Keratinocyte (primary cell): ENCODE measurements at places on chromosomes 11 and 22. TPM values are rescaled to one million over a fixed set of nuclear protein-coding genes. Genes with fewer than 3 reads are reported as not detected.

Gene GRM5
- not detected in 3 replicates for polyA plus RNA-seq

DNA sequence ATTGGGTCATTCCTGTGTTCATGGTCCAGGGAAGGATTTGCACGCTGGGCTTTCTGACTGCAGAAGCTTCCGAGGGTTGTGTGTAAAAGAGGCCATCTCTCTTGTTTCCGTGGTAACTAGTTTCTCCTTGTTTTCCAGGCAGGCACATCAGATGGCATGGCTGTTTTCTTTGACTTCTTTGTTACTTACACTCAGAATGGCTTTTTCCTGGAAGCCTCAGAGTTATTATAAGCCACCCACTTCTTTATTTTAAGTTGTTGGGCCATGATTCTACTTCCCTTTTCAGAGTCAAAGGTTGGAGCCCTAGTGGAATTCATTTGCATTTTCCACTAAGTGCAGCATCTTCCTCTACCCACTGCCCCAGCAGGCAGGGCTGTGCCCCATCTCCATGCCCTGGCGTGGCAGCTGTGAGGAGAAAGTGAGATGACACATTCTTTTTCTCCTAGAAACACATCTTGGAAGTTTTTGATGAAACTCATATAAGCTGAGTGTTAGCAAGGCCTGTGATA, 94.9 kb downstream of the PRR5L start:
- no peaks in the 10 kb centered on the region for H3K27me3 ChIP-seq
- no peak for DNase-seq
- no peak overlapping the region for H3K4me3 ChIP-seq
- peaks cover 9% of the 10 kb centered on the region for H3K36me3 ChIP-seq

Gene FGF4
- not detected in 3 replicates for polyA plus RNA-seq

GRCh38 chr11:133956650-133957633, at the start of gene IGSF9B:
Gene IGSF9B (minus strand): TSS chr11:133956968. CDS start chr11:133956754, 214 bp downstream.
- no peak for DNase-seq
- H3K27ac ChIP-seq, result no peak within 1 kb of the TSS
- H3K4me1 ChIP-seq, result peaks cover 5% of the 10 kb centered on the region
- peaks cover 43% of the 10 kb centered on the region for H3K27me3 ChIP-seq
- peak within 1 kb of the TSS; percentile 66 for H3K4me3 ChIP-seq
- no peaks in the 10 kb centered on the region for H3K36me3 ChIP-seq

Gene DTX4
- 1.6 to 2.0 TPM (median 1.9 TPM) in 3 replicates for polyA plus RNA-seq

Gene PYGM
- 0.05 to 0.14 TPM in 2 of 3 replicates, not detected in the other for polyA plus RNA-seq

GRCh38 chr11:57276169-57276970, 39.3 kb upstream of the APLNR start:
- DNase-seq, result no peak
- H3K27ac ChIP-seq, result no peak overlapping the region
- peaks cover 40% of the 10 kb centered on the region for H3K4me1 ChIP-seq
- H3K36me3 ChIP-seq, result no peaks in the 10 kb centered on the region
- H3K4me3 ChIP-seq, result no peak overlapping the region

GRCh38 chr11:12099132-12099873, 11.1 kb upstream of the MICAL2 start:
- H3K27me3 ChIP-seq, result no peaks in the 10 kb centered on the region
- H3K36me3 ChIP-seq, result no peaks in the 10 kb centered on the region
- no peak for DNase-seq
- peaks cover 32% of the 10 kb centered on the region for H3K4me1 ChIP-seq

DNA sequence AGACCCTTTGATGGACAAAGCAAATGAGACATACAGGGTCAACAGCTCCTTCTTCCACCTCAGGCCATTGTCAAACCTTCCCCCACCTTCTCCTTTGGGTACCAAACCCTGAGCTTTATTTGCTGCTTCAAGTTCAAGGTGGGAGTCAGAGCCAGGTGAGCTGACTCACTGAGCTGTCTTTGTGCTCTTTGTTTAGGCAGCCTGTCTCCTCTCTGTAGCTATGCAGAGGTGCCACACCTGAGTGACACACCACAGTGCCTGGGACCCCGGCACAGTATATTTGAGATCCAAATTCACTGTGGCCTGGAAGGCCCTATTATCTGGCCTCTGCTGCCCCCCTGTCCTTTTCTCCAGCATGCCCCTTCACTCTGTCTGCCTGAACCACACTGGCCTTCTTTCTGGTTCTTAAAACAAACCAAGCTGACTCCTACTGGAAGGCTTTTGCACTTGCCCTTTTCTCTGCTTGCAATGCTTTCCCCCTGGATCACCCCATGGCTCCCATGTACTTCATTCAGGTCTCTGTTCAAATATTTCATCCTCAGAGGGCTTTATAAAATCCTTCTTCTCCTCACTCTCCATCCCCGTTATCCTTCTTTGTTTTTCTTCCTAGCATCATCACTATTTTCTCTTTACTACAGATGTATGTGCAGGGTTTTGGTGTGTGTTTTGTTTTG, 16.1 kb downstream of the LMO2 start:
- peaks cover 13% of the 10 kb centered on the region for H3K27me3 ChIP-seq
- H3K4me3 ChIP-seq, result no peak overlapping the region
- H3K4me1 ChIP-seq, result no peaks in the 10 kb centered on the region
- H3K36me3 ChIP-seq, result no peaks in the 10 kb centered on the region

DNA sequence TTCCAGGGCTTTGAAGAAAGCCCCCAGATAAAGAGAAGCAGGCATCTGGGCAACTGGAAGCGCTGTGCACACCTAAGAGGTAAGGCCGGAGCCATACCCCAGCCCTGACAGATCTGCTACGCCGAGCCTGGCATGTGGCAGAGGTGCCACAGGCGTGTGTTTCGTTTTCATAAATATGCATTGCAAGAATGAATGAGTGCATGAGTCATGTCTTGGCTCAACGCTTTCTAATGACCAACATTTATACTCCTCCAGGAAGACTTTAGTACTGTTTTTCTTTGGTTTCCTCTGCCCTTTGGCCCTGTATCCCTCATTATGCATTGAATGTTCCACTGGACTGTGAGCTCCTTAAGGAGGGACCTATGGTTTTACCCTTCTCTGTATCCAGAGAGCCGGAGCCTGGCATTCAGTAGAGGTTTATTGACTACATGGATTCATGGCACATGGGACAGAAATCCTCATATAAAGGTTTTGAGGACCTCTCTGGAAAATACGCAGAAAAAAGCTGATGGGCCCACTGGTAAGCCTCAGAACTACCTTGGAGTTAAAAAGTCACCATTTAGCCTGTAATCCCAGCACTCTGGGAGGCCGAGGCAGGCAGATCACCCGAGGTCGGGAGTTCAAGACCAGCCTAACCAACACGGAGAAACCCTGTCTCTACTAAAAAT, 38.9 kb upstream of the CSNK2A3 start:
- H3K4me1 ChIP-seq, result peaks cover 16% of the 10 kb centered on the region
- H3K27me3 ChIP-seq, result no peaks in the 10 kb centered on the region
- no peaks in the 10 kb centered on the region for H3K36me3 ChIP-seq
- H3K27ac ChIP-seq, result no peak overlapping the region

- H3K27me3 ChIP-seq, result no peaks in the 10 kb centered on the region
- peaks cover 40% of the 10 kb centered on the region for H3K36me3 ChIP-seq
- no peaks in the 10 kb centered on the region for H3K4me1 ChIP-seq
- no peak overlapping the region for H3K4me3 ChIP-seq
These were observed 16.8 kb downstream of the KCNJ11 start for GRCh38 chr11:17371614-17372013.

Gene CDC42EP1
- polyA plus RNA-seq, result 10.5 to 18.4 TPM (median 13.5 TPM) in 3 replicates

DNA sequence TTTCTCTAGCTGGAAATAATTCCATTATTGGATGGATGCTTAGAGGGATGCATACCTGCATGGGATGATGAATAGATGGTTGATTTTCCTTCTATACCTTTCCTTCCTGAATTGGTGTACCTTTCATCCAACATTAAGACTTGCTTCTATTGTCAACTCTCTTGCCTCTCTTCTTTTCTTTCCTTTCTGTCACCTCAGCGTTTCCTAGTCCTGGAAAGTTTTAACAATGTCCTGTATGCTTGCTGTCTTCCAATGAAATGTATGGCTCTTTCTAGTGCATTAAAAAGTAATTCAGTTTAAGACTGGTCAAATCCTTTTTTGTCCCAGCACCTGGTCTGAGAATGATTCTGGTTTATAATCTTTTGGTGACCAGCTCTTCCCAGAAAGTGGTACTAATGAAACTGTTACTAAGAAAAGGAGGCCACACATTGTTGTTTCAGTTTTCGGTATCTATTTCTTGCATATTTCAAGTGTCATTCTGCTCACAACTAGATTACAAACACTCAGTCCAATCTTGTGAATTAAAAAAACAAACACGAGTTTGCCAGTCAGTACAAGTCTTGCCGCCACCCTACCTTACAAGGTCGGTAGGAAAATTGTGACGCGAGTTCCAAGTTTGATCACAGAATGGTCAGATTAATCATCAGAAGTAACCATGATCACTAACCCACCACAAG, 8.0 kb downstream of the POU2AF1 start:
- H3K27me3 ChIP-seq, result peaks cover 6% of the 10 kb centered on the region
- no peak overlapping the region for H3K4me3 ChIP-seq
- no peak overlapping the region for H3K27ac ChIP-seq
- no peak for DNase-seq
- H3K4me1 ChIP-seq, result peaks cover 3% of the 10 kb centered on the region

DNA sequence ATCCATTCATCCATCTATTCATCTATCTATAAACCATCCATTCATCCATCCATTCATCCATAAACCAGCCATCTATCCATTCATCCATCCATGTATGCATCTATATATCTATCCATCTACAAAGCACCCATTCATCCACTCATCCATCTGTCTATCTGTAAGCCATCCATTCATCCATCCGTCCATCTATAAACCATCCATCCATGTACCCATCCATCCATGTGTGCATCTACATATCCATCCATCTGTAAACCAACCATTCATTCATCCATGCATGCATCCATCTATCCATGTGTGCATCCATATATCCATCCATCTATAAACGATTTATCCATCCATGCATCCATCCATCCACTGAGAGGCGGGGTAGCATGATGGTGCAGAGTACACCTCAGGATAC, 58.4 kb downstream of the MPPED1 start:
- H3K4me1 ChIP-seq, result no peaks in the 10 kb centered on the region
- H3K27ac ChIP-seq, result no peak overlapping the region
- no peak for DNase-seq
- H3K27me3 ChIP-seq, result no peaks in the 10 kb centered on the region

- no peaks in the 10 kb centered on the region for H3K36me3 ChIP-seq
- H3K4me1 ChIP-seq, result peaks cover 10% of the 10 kb centered on the region
- no peak for DNase-seq
- H3K27ac ChIP-seq, result no peak overlapping the region
These were observed 5.0 kb downstream of the KCNJ11 start for GRCh38 chr11:17383461-17383860.

DNA sequence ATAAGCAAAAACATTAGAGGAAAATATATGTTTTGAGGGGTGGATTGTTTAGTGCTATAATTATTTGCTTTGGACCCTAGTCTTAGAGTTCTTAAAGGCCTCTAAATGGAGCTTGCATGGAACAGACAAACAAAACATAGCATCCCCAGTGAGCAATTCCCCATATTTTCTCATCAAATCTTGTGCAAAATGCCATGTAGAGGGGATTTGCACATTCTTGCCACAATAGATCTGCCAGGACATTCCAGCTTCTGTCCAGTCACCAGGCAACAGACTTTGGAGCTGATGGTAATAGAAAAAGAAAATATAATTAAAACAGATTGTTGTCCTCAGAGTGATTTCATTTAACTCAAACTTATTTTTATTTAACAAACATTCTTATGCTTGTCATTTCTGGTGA, 360.3 kb upstream of the PDGFD start:
- no peak overlapping the region for H3K4me3 ChIP-seq
- no peaks in the 10 kb centered on the region for H3K36me3 ChIP-seq
- H3K4me1 ChIP-seq, result no peaks in the 10 kb centered on the region
- H3K27ac ChIP-seq, result no peak overlapping the region

DNA sequence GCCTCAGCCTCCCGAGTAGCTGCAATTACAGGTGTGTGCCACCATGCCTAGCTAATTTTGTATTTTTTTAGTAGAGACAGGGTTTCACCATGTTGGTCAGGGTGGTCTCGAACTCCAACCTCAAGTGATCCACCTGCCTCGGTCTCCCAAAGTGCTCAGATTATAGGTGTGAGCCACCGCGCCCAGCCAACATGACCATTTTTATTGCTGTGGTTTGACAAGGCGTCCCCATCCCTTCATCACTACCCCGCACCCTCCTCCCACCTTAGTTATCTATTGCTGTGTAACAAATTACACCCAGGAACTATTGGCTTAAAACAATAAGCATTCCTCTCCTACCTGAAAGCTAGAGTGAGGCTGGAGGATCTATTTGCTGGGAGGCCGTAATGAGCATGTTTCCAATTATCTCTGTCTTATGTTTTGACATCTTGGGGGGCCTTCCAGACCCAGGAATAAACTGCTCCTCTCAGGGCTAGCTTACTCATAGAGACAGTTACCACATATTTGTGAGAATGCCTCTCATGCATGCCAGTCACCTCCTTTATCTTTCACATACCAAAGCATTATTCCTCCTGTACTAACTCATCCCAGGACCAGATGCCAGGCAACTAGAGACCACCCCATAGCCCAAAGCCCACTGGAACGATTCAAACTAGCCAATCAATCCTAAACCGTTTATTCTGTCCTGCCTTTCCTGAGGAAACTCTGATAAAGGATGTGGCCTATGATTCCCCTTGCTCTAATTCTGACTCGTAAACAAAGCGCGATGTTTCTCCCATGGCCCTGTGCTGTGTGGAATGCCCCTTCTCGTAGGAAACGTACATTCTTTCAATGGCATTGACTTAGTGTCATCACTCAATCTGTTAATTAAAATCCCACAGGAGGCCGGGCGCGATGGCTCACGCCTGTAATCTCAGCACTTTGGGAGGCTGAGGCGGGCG, 19.4 kb downstream of the SNU13 start:
- no peak overlapping the region for H3K4me3 ChIP-seq
- H3K27ac ChIP-seq, result peak overlapping the region; percentile 11
- H3K4me1 ChIP-seq, result peaks cover 25% of the 10 kb centered on the region
- no peak for DNase-seq
- no peaks in the 10 kb centered on the region for H3K27me3 ChIP-seq

GRCh38 chr11:92702805-92703448, 266.5 kb upstream of the MTNR1B start:
- no peak overlapping the region for H3K4me3 ChIP-seq
- peaks cover 48% of the 10 kb centered on the region for H3K4me1 ChIP-seq
- H3K36me3 ChIP-seq, result no peaks in the 10 kb centered on the region
- H3K27me3 ChIP-seq, result no peaks in the 10 kb centered on the region

GRCh38 chr22:34038801-34039555, 118.7 kb upstream of the LARGE1 start:
- no peaks in the 10 kb centered on the region for H3K27me3 ChIP-seq
- H3K36me3 ChIP-seq, result no peaks in the 10 kb centered on the region
- no peak overlapping the region for H3K27ac ChIP-seq
- H3K4me3 ChIP-seq, result no peak overlapping the region

GRCh38 chr22:40673017-40673416, 6.3 kb upstream of the MCHR1 start:
- H3K27me3 ChIP-seq, result no peaks in the 10 kb centered on the region
- no peak overlapping the region for H3K27ac ChIP-seq
- no peaks in the 10 kb centered on the region for H3K36me3 ChIP-seq
- no peak for DNase-seq
- no peak overlapping the region for H3K4me3 ChIP-seq
